Prostate gland (tissue), 2 donors: ENCODE measurements at places on chromosomes 2 and 18. TPM values are rescaled to one million over a fixed set of nuclear protein-coding genes. Genes with fewer than 3 reads are reported as not detected.

GRCh38 chr18:32802591-32803451, 30.0 kb upstream of the KLHL14 start:
- DNase-seq: no peak
- H3K27ac ChIP-seq: no peak overlapping the region
- H3K36me3 ChIP-seq: no peaks in the 10 kb centered on the region
- H3K27me3 ChIP-seq: no peaks in the 10 kb centered on the region
- no peak overlapping the region for H3K4me3 ChIP-seq
- H3K4me1 ChIP-seq: no peaks in the 10 kb centered on the region

DNA sequence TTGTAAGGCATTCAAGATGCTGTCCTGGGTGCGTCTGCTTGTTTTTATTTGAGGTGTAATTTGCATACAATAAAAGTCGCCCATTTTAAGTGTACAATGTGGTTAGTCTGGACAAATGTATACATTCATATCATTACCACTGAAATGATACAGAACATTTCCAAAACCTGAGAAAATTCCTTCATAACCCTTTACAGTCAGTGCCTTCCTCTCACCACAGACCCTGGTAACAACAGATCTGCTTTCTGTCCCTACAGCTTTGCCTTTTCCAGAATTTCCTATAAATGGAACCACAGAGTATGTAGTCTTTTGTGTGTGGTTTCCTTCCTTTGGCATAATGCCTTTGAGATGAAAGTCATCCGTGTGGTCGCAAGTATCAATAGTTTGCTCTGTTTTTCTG, 45.8 kb upstream of the NFU1 start:
- H3K27me3 ChIP-seq: no peaks in the 10 kb centered on the region
- peak overlapping the region; percentile 12 for H3K27ac ChIP-seq
- H3K4me3 ChIP-seq: no peak overlapping the region
- no peak for DNase-seq
- no peaks in the 10 kb centered on the region for H3K36me3 ChIP-seq

DNA sequence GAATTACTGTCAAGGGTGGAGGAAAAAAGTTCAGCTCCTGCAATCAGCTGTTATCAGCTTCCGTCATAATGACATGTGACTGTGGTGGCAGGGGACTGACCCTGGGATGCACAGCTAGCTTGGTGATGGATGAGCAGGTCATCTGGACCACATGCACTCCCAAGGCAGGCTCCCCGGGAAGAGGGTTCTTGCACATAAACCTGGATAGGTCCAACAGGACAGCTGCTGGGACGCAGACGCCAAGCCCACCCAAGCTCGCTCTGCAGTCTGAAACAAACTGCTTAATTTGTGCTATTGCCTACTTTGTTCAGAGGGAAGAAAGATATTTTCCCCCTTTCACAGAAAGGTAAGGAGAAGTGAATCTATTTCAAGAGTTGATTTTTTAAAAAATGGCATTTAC, 30.2 kb downstream of the FAM178B start:
- no peaks in the 10 kb centered on the region for H3K4me1 ChIP-seq
- no peak overlapping the region for H3K4me3 ChIP-seq
- no peaks in the 10 kb centered on the region for H3K27me3 ChIP-seq
- no peaks in the 10 kb centered on the region for H3K36me3 ChIP-seq

DNA sequence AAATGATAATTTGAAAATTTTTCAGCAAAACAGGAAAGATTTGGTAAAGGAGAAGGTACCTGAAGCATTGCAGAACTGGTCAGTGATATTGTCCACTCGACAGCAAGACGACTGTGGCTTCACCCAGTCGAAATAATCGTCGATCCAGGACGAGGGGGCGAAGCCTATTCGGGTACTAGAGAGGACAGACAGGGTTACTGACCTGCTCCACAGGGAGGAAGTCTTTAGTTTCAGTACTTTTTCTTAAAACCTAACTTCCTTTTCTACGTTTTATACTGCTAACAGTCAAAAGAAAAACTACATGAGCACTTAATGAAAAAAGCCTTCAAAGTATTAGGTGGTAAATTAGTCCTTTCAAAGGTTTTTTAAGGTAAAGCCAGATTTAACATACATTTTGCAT, 36.0 kb downstream of the RMC1 start:
- peaks cover 5% of the 10 kb centered on the region for H3K36me3 ChIP-seq
- no peak for DNase-seq
- H3K4me1 ChIP-seq: no peaks in the 10 kb centered on the region
- H3K4me3 ChIP-seq: no peak overlapping the region

GRCh38 chr2:11867926-11868325, 121.5 kb downstream of the LPIN1 start:
- H3K27me3 ChIP-seq: no peaks in the 10 kb centered on the region
- no peaks in the 10 kb centered on the region for H3K4me1 ChIP-seq
- H3K4me3 ChIP-seq: no peak overlapping the region
- no peaks in the 10 kb centered on the region for H3K36me3 ChIP-seq
- H3K27ac ChIP-seq: no peak overlapping the region
- no peak for DNase-seq

- no peaks in the 10 kb centered on the region for H3K4me1 ChIP-seq
- DNase-seq: no peak
- H3K4me3 ChIP-seq: no peak overlapping the region
- H3K27me3 ChIP-seq: no peaks in the 10 kb centered on the region
Observed at GRCh38 chr2:239884051-239884405, 141.1 kb downstream of the NDUFA10 start.

DNA sequence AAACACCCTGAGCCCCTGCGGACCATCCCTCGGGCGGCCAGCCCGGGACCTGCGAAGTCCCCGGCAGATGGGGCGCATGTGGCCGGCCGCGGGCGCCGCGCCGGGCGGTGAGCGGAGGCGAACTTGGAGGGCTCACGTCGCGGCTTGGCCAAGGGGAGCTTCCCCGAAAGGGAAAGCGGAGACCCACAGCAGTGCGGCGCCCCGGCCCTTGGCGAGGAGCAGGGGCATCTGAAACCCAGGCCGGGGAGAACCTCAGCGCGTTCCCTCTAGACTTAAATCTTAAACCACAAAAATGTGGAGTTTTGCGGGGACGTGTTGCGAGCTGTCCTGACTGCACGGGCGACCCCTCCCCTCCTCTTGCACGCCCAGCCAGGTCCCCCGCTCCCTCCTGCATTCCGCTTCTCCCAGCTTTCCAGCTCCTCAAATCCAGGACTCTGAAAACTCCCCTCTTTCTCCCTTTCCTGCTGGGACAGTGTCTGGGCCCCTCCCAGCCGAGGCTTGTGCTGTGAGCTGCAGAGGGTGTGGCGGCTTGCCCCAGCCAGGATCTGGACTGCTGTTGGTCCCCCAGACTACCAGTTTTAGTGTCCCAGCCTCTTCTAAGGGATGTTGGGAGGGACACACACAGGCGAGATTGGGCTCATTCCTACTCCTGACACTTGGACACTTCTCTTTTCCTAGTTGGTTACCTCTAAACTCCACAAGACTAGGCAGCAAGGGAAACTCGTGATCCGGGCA, 1.3 kb downstream of the FMNL2 start:
- peak overlapping the region; percentile 81 for H3K4me3 ChIP-seq
- H3K36me3 ChIP-seq: no peaks in the 10 kb centered on the region
- H3K27ac ChIP-seq: peak overlapping the region; percentile 81

DNA sequence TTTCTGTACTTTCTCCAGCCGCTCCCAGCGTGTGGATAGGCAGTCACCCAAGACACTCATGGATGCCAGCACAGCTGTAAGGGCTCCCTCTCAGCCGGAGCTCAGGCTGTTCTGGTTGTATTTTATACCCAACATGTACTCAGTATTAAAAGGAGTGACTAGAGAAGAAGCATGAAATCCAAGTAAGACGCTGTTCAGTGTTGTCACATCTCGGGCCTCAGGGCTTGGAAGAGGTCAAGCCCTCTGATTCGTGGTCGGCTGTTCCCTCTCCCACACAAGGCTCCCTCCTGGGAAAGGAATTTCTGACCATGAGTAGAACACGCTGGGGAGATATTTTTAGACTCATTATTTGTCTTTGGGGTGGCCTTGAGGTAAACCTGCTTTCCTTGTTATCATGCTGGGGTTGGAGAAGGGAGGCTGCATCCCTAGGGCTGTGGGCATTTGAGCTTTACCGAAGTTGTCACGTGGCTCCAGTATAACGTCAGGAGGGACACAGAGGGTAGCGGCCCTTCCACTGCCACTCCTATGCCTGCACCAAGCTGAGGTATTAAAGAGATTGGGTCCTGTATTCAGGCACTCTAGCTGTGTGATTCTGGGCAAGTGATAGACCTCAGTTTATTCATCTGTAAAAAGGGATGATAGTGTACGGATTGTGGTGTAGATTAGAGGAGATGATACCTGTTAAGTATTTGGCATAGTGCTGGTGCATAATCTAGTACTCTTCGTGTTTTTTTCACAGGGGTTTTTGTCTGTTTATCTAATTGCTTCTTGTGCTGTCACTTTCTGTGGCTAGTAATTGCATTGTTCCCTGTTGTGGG, 34.1 kb downstream of the HK2 start:
- no peak overlapping the region for H3K4me3 ChIP-seq
- H3K27me3 ChIP-seq: no peaks in the 10 kb centered on the region
- no peaks in the 10 kb centered on the region for H3K4me1 ChIP-seq
- H3K27ac ChIP-seq: peak overlapping the region; percentile 22
- H3K36me3 ChIP-seq: no peaks in the 10 kb centered on the region

DNA sequence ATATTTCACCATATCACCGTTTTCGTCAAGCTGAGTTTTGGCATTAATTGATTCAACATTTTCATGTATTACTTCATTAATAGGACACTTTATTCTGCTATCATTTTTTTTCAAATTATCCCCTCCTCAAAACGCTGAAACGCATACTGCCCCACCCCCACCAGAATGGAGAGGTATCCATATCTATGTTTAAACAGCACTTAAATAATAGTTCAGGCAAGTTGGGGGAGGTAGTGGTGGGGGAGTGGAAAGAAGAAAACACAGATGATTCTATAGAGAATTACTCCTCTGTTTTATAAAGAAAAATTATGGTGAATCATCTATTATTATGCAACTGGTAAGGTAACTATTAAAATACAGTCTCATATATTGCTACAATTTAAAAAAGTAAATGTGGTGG, 314.4 kb upstream of the ZEB2 start:
- no peaks in the 10 kb centered on the region for H3K27me3 ChIP-seq
- no peaks in the 10 kb centered on the region for H3K4me1 ChIP-seq
- DNase-seq: no peak
- no peaks in the 10 kb centered on the region for H3K36me3 ChIP-seq
- no peak overlapping the region for H3K4me3 ChIP-seq

DNA sequence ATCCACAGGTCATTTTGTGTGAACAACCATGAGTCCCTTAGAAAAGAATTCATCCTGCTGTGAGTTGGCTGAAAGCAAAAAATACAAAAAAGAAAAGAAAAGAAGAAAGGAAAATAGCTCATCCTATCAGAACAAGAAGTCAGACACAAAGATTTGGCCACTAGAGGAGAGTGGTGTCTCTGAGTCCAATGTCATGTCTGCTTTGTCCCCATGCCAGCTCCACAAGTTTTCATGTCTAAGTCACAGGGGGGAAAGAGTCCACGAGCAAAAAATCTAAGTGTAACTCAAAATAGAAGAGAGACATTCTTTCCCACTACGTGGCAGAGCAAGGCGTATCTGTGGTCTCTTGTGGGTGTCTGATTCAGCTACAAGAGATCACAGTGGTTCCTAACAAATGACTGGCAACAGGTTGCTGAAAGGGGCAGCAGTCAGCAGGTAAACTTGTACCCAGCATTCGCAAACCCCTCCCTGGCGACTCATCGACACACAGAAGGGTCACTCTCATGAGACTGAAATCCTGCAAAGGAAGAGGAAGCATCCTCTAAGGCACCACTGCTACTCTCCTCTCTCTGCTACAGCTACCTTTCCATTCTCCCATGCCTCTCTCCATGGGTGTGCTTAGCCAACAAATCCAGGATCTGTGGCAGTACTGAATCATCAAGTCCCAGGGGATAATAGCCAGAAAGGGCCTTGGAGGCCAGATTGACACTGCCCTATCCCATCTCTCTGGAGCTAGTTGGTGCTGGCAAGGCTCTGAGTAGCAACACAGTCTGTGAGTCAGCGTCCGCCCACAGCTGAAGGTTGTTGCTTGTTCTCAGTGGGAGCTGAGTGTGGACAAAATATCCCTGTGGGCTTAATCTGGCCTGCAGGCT, 123.0 kb upstream of the SLC39A10 start:
- no peak overlapping the region for H3K4me3 ChIP-seq
- DNase-seq: no peak
- H3K27ac ChIP-seq: no peak overlapping the region
- no peaks in the 10 kb centered on the region for H3K27me3 ChIP-seq
- no peaks in the 10 kb centered on the region for H3K4me1 ChIP-seq
- no peaks in the 10 kb centered on the region for H3K36me3 ChIP-seq

DNA sequence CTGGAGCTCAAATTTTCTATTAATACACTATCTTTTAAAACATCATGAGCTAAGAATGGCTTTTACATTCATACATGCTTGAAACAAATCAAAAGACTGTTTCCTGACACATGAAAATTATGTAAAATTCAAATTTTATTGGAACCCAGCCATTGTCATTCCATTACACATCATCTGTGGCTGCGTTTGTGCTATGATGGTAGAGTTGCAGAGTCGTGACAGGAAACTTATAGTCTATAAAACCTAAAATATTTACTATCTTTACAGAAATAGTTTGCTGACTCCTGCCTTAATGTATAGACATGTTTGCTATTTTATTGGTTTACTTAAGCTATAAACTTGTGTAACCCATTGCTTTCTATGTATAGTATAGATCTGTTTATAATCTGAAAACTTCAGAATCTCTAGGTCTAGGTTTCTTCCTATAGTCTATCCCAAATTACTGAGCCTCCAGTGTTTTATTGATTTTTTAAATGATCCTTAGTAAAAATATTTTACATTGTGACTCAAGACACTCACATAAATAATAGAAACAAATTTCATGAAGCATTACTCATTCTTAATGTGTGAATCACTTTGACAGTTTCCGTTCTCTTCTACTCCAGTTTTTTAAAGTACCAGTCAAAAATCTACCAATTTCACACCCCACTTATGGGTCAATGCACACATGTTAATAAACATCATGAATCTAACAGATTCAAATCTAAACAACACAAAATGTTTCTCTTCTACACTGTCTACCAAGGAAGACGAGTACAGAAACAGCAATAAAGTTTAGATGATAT, 26.4 kb upstream of the MRPL19 start:
- no peaks in the 10 kb centered on the region for H3K36me3 ChIP-seq
- no peaks in the 10 kb centered on the region for H3K4me1 ChIP-seq
- no peaks in the 10 kb centered on the region for H3K27me3 ChIP-seq
- no peak for DNase-seq
- no peak overlapping the region for H3K4me3 ChIP-seq

DNA sequence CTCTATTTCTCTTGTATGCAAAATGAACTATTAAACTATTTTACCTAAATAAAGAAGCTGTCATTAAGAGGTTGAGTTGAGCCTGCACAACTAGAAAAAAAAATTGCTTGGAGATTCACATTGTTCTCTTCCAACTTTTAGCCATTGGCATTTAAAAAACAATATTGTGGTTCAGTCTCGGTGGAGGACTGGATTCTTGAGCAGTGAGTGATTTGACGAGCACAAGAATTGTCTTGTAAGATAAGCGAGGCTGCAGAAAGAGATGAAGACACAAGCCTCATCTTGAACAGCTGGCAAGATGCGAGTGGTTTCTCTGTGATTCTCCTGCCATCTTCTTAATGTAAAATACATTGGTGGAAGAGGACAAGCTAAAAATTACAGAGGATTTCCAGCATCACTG, 67.0 kb downstream of the GALR1 start:
- no peak overlapping the region for H3K4me3 ChIP-seq
- no peak for DNase-seq
- H3K4me1 ChIP-seq: no peaks in the 10 kb centered on the region

GRCh38 chr2:172783165-172783898, 47.7 kb downstream of the RAPGEF4 start:
- no peak overlapping the region for H3K4me3 ChIP-seq
- peak; percentile 20 for DNase-seq
- no peaks in the 10 kb centered on the region for H3K36me3 ChIP-seq
- no peak overlapping the region for H3K27ac ChIP-seq

The GPBAR1 gene
- not detected for total RNA-seq

The TCF23 gene
- total RNA-seq: 8.5 TPM

The REG3A gene
- not detected for total RNA-seq
